Stimulated activated CD8-positive, alpha-beta memory T cell treated with anti-CD3 and anti-CD28 coated beads, Interleukin-4, amount 100 ng/mL, for 1 hour (primary cell): ENCODE measurements at places on chromosomes 7 and 10.

DNA sequence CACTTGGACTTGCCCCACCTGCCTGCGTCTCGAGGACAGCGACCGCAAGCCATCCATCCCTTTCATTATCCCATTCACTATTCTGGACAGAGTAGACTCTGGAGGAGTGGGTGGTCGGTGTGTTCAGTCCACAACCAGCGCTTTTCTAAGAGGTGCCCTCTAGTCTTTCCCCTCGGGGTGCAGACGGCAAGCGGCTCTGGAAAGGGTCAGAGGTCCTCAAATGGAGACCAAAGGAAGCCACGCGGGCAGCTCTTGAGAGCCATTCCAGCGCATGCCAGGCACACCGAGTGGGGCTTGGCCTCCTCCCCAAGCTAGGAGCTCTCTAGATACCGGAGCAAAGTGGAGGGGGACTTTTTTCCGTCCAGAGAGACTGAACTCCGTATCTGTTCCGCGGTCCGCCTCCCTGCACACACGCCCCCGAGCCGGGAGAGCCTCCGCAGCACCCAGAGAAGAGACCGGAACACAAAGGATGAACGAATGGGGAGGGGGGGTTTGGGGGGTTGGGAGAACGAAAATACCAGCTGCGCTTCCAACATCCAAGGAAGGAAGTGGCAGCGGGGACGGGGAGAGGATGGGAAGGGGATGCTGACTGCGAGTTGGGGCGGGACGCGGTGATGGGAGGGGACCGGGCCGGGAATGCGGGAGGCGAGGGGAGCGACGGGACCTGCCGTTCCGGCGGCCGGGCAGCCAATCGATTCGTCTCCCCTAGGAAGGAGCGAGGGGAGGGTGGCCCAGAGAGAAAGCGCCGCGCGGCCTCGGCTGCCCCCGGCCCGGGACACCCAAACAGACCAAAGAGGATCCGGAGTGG, 515 bp downstream of the GSDME start:
- no peak for DNase-seq

GRCh38 chr10:29210266-29210868, 78.5 kb upstream of the LYZL1 start:
- no peak for DNase-seq

DNA sequence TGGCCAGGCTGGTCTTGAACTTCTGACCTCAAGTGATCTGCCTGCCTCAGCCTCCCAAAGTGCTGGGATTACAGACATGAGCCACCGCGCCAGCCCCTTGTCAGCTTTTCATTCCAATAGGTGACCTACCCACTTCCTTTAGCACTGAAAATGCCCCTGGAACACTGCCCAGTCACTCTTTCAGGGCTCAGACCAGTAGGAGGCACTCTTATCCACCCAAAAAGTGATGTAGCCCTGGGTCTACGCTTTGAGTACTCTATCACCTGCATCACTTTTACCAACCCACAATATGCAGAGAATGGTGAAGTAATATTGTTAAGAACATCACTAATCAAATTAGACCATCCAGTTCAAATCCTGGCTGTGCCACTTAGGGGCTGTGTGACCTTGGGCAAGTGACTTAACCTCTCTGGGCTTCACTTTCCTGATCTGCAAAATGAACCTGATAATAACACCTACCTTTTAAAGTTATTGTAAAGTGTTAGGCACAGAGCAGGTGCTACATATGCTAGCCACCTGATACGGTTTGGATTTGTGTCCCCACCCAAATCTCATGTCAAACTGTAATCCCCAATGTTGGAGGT, 5.2 kb downstream of the CALN1 start:
- no peak for DNase-seq

GRCh38 chr7:15618275-15618674, 56.5 kb upstream of the AGMO start:
- DNase-seq = no peak

- DNase-seq = no peak
These were observed 105.5 kb upstream of the MKLN1 start for GRCh38 chr7:131222171-131222570.

- no peak for DNase-seq
These were observed 5.9 kb downstream of the CPA2 start for GRCh38 chr7:130272381-130273080.
